ENCODE measurements at places on chromosomes 6 and 20. TPM values are rescaled to one million over a fixed set of nuclear protein-coding genes. Genes with fewer than 3 reads are reported as not detected.

DNA sequence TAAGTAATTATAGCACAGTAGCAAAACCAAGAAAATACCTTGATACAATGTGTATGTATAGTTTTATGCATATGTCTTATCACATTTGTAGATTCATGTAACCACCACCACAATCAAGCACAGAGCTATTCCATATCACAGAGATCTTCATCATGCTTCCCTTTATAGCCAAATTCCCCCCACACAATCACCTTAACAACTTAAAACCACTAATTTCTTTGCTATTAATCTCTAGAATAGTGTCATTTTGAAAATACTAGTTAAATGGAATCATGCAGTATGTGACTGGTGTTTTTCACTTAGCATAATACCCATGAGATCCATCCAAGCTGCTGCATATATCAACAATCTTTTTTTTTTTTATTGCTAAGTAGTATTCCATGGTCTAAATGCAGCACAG lies 8.2 kb downstream of the HLA-DRA start:
- H3K36me3 ChIP-seq, result peaks cover 4% of the 10 kb centered on the region
- H3K27me3 ChIP-seq, result peaks cover 29% of the 10 kb centered on the region
- no peak overlapping the region for H3K27ac ChIP-seq
- no peak overlapping the region for H3K4me3 ChIP-seq
- H3K4me1 ChIP-seq, result no peaks in the 10 kb centered on the region

GRCh38 chr6:113732384-113732966 lies 124.7 kb upstream of the MARCKS start:
- no peak for DNase-seq
- peaks cover 20% of the 10 kb centered on the region for H3K4me1 ChIP-seq

DNA sequence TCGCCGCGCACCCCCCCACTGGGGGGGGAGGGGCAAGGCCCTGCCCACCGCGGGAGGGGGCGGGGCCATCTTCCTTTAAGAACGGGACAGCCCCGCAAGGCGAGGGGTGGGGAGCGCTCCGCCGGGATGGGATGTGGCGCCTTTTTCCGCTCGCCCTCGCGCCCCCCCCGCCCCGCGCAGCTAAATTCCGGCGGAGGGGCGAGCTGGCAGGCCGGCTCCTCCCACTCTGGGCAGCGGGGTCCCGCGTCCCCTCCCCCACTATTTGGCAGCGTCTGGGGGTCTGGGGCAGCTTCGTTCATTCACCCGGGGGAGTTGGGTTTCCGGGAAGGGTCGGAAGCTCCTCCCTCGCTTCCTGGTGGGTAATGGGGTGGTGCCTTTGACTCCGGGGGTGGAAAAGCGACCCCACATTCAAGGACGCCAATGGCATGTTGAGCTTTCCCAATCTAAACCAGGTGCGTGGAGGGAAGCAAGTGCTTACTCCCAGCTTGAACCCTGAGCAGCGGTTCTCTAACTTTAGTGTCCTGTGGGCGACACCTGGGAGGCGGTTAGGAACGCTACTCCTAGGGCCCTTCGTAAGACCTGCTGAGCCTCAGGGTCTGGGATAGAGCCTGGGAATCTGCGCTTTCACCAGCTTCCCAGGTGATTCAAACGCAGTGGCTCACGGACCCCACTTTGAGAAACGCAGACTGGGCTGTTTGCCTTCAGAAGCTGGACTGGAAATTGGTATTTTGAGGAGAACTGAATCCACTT lies 927 bp downstream of the ASXL1 start:
- peak overlapping the region; percentile 94 for H3K27ac ChIP-seq
- H3K4me1 ChIP-seq, result peaks cover 47% of the 10 kb centered on the region
- DNase-seq, result peak; percentile 82
- H3K36me3 ChIP-seq, result no peaks in the 10 kb centered on the region

DNA sequence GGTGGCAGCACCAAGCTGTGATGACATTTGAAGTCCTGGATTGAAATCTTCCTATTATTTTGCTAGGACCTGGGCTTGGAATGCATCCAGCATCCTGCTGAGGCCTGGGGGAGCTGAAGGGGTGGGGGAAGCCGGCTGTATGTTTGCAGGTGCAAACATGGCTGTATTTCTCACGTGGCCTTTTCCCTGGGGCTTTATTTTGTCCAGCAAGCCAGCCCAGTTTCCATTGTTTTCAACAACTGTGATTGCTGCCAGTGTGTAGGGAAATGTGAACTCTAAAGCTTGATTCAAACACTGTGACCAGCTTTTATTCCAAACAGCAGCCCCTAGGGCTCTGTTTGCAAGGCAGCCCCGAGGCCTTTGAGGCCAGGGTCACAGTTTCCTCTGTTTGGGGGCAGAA lies 683.0 kb downstream of the DHX35 start:
- H3K27me3 ChIP-seq, result peaks cover 6% of the 10 kb centered on the region
- peaks cover 2% of the 10 kb centered on the region for H3K4me1 ChIP-seq
- no peaks in the 10 kb centered on the region for H3K36me3 ChIP-seq

GRCh38 chr6:54085541-54085940 lies 25.7 kb upstream of the MLIP start:
- DNase-seq, result no peak
- peaks cover 5% of the 10 kb centered on the region for H3K4me1 ChIP-seq
- no peak overlapping the region for H3K27ac ChIP-seq
- no peaks in the 10 kb centered on the region for H3K27me3 ChIP-seq
- no peak overlapping the region for H3K4me3 ChIP-seq

DNA sequence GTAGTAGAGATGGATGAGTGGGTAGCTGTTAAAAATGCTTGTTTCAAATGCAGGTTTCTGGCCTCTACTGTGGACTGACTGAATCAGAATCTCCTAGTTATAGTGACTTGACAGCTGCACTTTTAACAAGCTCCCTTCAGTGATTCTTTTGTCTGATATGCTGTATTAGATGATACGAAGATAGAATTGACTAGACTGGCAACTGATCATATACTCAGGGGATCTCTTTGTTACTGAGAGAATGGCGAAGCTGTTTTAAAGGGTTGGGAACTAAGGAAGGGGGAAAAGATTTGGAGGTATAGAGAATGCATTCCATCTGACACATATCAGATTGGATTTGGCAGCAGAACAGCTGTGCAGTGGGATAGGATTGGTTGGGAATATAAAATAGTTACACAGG lies 7.0 kb downstream of the ENPP4 start:
- no peak for DNase-seq
- H3K4me1 ChIP-seq, result no peaks in the 10 kb centered on the region
- no peaks in the 10 kb centered on the region for H3K36me3 ChIP-seq
- peaks cover 32% of the 10 kb centered on the region for H3K27me3 ChIP-seq

GRCh38 chr6:127832381-127832780 lies 68.5 kb downstream of the THEMIS start:
- H3K36me3 ChIP-seq, result no peaks in the 10 kb centered on the region
- H3K4me3 ChIP-seq, result no peak overlapping the region
- DNase-seq, result no peak
- no peaks in the 10 kb centered on the region for H3K27me3 ChIP-seq
- no peaks in the 10 kb centered on the region for H3K4me1 ChIP-seq
- no peak overlapping the region for H3K27ac ChIP-seq

DNA sequence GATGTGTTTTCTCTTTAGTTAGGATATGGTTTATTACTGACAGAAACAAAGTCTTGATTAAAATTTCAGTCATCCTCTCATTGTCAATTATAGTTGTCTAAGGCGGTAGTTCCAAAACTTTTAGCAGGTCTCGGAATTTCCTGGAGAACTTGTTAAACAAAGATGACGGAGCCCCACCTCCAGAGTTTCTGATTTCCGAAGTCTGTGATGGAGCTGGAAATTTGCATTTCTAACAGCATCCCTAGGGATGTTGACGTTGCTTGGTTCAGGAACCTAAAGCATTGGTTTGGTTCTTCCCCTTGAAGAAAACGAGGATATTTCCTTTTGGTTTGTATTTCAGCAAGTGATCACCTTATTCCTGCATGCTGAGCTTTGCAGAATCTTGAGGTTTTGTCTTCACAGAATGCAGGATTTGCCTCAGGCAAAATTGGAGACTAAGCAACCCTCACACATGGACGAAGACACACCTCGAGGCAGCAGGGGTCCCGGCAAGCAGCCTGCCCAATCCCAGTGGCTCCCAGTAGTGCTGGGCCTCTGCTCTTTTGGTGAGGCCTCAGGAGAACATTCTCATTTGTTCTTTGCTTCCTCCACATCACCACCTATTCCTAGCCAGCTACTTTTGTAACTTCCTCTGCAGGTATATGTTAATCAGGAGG lies 187.1 kb upstream of the PHACTR1 start:
- H3K36me3 ChIP-seq, result peaks cover 2% of the 10 kb centered on the region
- H3K4me1 ChIP-seq, result peaks cover 14% of the 10 kb centered on the region
- H3K27ac ChIP-seq, result no peak overlapping the region
- no peak for DNase-seq
- H3K4me3 ChIP-seq, result no peak overlapping the region

GRCh38 chr6:45697605-45698004 lies 318.1 kb downstream of the CLIC5 start:
- H3K36me3 ChIP-seq, result no peaks in the 10 kb centered on the region
- H3K27ac ChIP-seq, result no peak overlapping the region
- peaks cover 11% of the 10 kb centered on the region for H3K4me1 ChIP-seq
- no peak for DNase-seq

GRCh38 chr20:57544838-57545564 lies 15.9 kb upstream of the PCK1 start:
- H3K4me3 ChIP-seq, result no peak overlapping the region
- H3K36me3 ChIP-seq, result no peaks in the 10 kb centered on the region
- peaks cover 88% of the 10 kb centered on the region for H3K27me3 ChIP-seq
- H3K27ac ChIP-seq, result no peak overlapping the region
- no peak for DNase-seq
- H3K4me1 ChIP-seq, result peaks cover 21% of the 10 kb centered on the region

Gene ANKEF1
- total RNA-seq, result 4.8 TPM

Gene POU3F2
- not detected for total RNA-seq

Gene CDC40
- 22.9 TPM for total RNA-seq

Gene DNPH1
- total RNA-seq, result 52.3 TPM

Gene CALHM4
- not detected for total RNA-seq

Gene PRDM1
- total RNA-seq, result 1.9 TPM

Gene TRIM31
- total RNA-seq, result not detected

Gene MOG
- 1.4 TPM for total RNA-seq
